ENCODE measurements at places on chromosomes 6 and 20.
A peak's percentile ranks its signal among the peaks of the same experiment; 100 is the strongest.

DNA sequence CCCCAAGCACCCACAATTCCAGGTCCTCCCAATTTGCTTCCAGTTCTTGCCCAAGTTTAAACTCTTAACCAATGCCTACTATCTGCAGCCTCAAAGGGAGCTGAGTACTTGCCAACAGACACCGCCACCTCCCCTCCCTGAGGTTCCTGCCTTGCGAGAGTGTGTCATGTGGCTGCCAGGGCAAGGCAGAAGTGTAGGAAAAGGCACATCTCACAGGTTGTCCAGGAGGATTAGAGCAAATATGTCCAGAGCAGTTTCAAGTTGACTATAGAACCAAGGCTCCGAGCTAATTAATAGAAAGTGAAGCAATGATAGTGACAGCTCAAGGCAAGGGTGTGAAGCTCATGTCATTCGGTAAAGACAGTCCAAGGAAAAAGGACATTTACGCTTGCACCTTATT lies 127.8 kb downstream of the ATXN1 start:
- no peak for DNase-seq

DNA sequence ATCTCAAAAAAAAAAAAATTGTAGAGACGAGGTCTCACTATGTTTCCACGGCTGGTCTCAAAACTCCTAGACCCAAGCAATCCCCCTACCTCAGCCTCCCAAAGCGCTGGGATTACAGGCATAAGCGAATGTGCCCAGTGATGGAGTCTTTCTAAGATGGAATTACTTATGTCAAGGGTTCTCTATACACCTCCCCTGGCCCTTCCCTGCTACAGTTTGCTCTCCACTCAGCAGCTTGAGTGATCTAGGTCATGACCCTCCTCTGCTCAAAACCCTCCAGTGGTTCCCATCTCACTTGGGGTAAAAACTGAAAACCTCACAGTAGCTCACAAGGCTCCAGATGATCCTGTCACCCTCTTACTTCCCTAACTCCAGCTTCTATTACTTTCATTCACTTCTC lies 1.8 kb upstream of the DNPH1 start:
- DNase-seq = no peak

GRCh38 chr6:88380083-88380482 lies 213.9 kb upstream of the CNR1 start:
- DNase-seq = no peak

GRCh38 chr20:19397666-19398065 lies 185.2 kb downstream of the SLC24A3 start:
- DNase-seq = no peak

- no peak for DNase-seq
These were observed 365.2 kb downstream of the PAX1 start for GRCh38 chr20:22070610-22071058.

DNA sequence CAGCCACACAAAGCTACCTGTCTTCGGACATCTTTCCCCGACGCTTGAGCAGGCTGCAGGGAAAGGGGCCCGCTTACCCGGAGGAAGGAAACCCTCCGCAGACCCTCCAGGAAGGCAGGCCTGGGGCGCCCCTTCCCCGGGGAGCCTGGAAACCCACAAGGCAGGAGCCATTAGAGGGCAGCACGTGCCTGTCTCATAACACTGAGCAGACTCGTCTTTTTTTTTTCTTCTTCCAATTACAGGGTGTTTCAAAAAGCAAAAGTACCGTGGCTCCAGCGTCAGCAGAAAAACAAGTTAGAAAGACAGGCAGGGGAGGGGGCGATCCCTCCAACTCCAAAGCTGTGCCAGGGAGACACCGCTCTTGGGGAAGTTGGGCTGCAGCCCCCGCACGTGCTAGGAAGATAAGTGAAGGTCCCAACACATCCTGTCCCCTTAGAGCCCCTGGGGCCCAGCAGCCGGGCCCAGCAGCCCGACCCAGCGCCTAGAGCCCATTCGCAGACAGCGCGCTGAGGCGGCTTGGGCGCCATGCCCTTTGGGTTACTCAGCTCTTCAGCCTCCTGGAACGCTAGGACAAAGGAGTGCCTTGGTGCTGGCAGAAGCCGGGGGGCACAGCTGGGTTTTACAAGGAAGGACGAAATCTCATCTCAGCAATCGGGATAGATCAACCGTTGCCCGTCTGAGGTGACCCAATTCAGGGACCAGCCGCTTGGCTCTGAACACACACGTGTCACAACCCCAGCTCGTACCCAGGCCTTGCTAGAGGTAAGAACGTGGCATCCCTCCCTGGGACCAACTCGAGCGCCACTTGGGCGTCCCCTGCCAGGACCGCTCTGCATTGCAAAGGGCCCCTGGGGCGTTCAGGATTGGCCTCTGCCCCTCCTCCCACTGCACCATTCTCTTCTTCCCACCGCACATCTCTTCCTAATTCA lies 136.3 kb downstream of the LY86 start:
- no peak for DNase-seq

GRCh38 chr20:32541323-32542258 lies 43.5 kb downstream of the NOL4L start:
- no peak for DNase-seq

DNA sequence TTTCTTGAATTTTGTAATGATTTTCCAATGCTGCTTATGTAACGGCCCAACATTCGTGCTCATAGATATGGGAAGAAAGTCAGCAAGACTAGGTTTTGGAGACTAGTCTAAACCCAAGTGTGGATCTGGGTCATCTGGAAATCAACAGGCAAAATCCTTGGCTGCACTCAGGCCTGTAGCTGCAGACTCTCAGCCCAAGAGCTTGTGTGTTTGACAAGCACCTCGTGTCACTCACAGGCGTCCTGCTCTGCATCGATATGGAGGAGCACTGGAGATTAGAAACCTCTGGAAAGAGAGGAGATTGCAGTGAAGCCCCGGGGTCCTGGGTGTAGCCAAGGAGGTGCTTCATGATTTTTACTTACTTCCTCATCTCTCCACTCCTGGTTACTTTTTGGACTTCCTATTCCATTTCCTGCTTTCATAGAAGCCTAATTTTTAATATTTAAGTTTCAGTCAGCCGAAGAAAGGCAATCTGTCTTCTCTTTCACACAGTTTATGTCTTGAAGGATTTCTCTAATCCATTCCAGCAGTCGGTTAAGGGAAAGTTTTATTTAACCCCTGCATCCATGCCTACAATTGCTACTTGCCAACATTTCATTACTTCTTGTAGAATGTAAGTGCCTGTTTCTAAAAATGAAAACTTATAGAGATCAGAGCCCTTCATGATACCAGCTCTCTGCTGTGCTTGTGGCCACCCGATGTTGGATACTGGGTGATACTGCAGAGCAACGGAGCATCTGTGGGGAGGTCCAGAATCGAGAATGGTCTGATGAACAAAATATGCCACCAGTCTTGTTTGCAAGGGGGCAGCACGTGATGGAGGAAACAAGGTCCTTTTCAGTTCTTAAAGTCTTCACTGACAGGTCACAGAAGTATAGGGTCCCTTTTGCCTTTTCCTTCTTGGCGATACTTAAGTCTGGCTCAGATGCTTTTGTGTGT lies 296.3 kb downstream of the QKI start:
- no peak for DNase-seq

GRCh38 chr20:52166150-52166549 lies 25.4 kb downstream of the ZFP64 start:
- no peak for DNase-seq

DNA sequence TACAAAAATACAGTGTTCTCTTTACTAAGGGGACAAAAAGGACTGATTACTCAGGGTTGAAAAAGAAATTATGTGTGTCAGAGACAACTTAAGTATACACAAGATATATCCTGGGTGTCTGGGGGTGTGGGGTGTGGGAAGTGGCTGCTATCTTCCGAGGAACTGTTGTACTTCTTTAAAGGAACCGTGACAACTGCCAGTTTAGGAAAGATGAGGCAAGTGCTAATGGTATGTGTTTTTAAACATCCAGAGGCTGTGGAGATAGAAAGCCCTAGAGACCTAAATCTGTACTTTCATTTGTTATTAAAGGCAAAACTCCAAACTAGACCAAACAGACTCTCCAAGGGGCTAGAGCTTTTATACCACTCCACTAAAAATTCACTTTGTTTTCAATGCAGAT lies 95.6 kb downstream of the SNAP25 start:
- no peak for DNase-seq

- DNase-seq = peak; percentile 11
These were observed 84.9 kb downstream of the TIAM2 start for GRCh38 chr6:155079985-155080452.

- DNase-seq = no peak
These were observed 382.7 kb downstream of the UTRN start for GRCh38 chr6:144667532-144668503.

GRCh38 chr20:52838510-52839241 lies 133.5 kb upstream of the TSHZ2 start:
- no peak for DNase-seq

DNA sequence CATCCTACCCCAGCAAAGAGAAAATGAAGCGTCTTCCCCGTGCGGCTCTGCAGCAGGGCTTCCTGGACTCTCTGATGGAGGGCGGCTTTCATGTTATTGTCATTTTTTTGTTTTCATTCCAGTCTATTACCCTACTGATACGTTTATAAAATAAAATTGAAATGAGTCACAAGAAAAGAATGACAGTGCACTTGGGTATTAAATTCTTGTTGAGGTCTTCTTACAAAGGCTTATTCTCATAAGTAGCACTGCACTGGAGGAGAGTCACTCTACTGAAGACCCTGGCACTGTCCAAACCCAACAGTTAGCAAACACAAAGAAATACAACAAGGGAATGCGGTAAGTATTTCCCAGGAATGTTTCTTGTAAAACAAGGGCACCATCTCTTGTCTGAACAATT lies 379.3 kb downstream of the MAFB start:
- no peak for DNase-seq

- no peak for DNase-seq
These were observed 40.6 kb upstream of the TMEM181 start for GRCh38 chr6:158519300-158519699.

GRCh38 chr20:36775826-36776225 lies 2.3 kb upstream of the DSN1 start:
- DNase-seq = no peak

DNA sequence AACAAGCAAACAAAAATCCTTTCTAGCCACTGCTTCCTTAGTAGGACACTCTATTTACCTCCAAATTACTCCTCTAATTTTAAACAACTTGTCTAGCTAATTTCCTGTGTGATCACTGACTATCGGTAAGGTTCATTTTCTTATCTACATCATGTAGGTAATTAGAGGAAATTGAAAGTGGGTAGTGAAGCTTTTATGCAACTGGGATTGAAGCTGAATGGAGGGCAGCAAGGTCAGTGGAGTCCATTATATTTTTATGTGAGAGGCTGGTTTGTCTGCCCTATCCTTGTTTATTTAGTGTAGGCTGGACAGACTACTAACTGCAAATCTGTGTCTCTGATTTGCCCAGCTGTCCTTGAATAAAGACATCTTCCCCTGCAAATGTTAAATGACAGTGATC lies 88.5 kb upstream of the SIM1 start:
- no peak for DNase-seq

DNA sequence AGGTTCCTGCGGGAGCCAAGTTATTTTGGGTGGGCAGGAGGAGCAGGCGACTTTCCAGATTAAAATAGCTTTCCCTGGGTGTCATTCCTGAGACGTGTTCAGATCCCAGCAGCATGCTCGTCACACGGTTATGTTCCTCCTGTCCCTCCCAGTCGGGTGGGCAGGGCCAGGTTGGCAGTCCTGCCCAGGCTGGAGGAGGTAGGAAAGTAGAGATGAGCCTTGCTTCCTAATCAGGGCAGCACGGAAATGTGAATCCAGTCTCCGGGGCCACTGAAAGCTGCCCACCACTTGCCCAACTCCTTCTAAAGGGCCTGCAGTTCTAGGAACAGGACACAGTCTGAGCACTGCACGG lies 137.0 kb downstream of the MRPL14 start:
- no peak for DNase-seq

DNA sequence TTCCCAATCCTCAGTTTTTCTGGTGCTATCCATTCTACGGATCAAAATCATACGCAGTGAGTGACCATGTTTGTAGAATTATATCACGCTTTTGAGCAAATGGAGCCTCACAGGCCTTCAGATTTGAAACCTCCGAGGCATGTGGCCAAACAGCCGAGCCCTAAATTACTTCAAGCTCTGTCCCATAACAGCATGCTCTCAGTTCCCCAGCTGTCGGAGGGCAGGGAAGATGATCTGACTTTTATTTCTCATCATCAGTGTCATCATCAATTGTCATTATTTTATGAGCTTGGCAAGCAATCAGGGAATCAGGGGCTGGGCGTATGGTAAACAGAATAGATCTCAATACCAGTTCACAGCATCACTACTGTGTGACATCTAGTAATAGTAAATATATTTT lies 73.2 kb downstream of the PSMG4 start:
- DNase-seq = no peak

DNA sequence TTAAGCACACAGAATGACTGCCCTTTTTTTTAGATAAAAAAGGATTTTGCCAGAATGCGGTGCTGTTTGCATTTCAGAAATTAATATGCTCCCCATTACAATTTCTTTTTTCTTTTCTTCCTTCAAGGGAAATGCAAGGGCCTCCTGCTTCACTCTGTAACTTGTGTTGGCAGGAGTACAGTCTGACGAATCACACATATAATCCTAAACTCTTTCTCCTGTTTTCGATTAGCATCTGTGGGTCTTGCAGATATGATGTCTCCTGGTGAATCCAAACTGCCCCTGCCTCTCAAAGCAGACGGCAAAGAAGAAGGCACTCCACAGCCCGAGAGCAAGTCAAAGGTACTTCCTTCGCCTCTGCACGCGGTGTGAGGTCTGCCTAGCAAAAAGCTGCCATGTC lies 149.5 kb downstream of the TMEM242 start:
- no peak for DNase-seq

DNA sequence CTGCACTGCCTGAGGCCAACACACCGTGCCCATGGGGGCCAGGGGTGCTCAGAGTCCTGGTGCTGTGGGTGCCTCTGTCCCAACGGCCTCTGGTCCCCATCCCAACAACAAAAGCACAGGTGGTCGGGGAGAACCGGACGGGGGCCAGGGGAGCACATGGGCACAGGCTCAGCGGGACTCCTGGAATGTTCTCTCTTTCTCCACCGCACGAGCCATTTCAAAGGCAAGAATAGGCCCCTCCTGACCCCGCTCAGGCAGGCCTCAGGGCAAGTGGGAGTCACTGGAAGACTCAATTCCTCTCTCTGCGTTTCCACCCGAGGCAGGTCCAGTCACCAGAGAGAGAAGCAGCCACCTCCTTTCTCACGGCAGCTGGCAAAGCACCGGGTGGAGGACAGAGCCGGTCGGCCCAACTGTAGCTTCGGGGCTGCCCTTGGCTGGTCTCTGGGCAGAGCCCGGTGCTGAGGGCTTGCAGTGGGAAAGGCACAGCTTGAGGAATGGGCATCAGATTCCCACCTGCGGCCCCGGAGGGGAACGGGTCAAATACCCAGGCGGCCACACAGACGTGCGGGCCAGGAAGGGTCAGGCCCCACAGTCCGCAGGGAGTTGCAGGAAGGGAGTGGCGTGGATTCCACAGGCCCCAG lies 55.2 kb downstream of the KCNQ2 start:
- no peak for DNase-seq

- no peak for DNase-seq
These were observed 25.0 kb downstream of the L3MBTL3 start for GRCh38 chr6:130043344-130043743.

DNA sequence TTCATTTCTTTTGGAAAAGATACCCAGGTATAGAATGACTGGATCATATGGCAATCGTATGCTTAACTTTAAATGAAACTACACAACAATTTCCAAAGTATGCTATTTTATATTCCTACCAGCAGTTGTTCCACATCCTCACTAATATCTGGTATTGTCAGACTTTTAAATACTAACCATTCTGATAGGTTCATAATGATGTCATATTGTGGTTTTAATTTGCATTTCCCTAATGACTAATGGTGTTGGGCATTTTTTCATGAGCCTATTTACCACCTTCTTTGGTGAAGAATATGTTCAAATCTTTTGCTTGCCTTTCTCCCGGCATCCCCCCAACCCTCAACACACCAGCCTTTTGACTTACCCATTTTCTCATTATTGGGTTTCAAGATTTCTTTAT lies 96.2 kb upstream of the HMGN3 start:
- no peak for DNase-seq
